ENCODE measurements at places on chromosomes 2 and 18. TPM values are rescaled to one million over a fixed set of nuclear protein-coding genes. Genes with fewer than 3 reads are reported as not detected.

DNAH7 gene
- 0.82 TPM for total RNA-seq

MAL gene
- 0.20 TPM for total RNA-seq

SFTPB gene
- 0.06 TPM for total RNA-seq

NCKAP1 gene
- 96.0 TPM for total RNA-seq

SAG gene
- total RNA-seq = not detected

EFEMP1 gene
- 44.2 TPM for total RNA-seq

APCDD1 gene
- not detected for total RNA-seq

HOXD12 gene
- total RNA-seq = not detected

RTN4 gene
- 537 TPM for total RNA-seq

ODC1 gene
- total RNA-seq = 159 TPM

Data from A549 treated with Hydrocortisone at 1 μM for 4 hours (cell line).